AG10803 (cell line): ENCODE measurements at places on chromosomes 12 and 14.

- DNase-seq: no peak
Observed at GRCh38 chr12:107369679-107370078, 276.3 kb upstream of the CRY1 start.

- no peak for DNase-seq
Observed at GRCh38 chr14:59601056-59601455, 24.4 kb upstream of the CCDC175 start.

GRCh38 chr14:87934185-87934584, 58.8 kb downstream of the GALC start:
- no peak for DNase-seq

- no peak for DNase-seq
Observed at GRCh38 chr14:30462358-30462757, 96.6 kb upstream of the G2E3 start.

DNA sequence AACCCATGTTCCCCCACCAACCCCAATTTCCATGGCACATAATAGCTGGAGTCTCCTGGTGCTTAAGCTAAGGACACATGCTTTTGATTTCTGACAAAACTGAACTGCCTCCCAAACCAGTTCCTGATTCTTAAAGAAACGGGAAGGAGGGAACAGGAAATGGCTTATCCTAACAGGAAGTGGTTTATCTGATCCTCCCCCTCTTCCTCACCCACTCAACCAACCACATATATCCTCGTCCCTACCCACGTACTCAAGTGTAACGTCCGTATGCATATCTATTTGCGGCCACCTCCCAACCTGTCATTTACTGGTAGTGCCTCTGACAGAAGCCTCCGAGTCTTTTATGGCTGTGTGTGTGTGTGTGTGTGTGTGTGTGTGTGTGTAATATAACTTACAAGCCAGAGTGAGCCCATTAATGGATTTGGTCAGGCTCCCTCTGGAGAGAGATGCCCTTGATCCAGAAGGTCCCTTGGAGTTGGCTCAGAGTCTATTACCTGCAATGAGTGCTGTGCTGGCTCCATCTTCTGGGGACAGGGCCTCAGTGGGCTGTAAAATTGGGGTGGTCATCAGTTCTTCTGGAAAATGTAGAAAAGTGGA, 7.7 kb downstream of the DAZAP2 start:
- peak; percentile 60 for DNase-seq

DNA sequence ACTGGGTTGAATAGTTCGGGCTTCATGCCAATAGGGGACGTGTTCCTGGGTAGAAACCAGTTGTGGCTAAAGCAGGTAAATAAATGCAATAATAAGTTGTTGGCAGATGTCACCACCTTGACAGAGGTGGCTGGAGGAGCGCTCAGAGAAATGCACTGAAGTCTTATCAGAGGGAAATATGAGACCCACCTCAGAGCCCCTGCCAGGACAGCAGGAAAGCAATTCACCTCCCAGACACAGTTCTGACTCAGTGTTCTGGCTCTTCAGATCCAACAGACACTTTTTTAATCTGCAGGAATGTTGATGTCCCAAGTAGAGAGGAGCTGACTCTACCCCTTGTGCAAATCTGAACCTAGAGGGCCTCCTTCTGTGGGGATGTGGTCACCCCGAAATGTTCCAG, 687.1 kb upstream of the FBXO33 start:
- no peak for DNase-seq

GRCh38 chr12:5688226-5688625, 256.3 kb downstream of the NTF3 start:
- no peak for DNase-seq

- DNase-seq: peak; percentile 89
Observed at GRCh38 chr14:50225067-50225973, 6.1 kb downstream of the SOS2 start.

DNA sequence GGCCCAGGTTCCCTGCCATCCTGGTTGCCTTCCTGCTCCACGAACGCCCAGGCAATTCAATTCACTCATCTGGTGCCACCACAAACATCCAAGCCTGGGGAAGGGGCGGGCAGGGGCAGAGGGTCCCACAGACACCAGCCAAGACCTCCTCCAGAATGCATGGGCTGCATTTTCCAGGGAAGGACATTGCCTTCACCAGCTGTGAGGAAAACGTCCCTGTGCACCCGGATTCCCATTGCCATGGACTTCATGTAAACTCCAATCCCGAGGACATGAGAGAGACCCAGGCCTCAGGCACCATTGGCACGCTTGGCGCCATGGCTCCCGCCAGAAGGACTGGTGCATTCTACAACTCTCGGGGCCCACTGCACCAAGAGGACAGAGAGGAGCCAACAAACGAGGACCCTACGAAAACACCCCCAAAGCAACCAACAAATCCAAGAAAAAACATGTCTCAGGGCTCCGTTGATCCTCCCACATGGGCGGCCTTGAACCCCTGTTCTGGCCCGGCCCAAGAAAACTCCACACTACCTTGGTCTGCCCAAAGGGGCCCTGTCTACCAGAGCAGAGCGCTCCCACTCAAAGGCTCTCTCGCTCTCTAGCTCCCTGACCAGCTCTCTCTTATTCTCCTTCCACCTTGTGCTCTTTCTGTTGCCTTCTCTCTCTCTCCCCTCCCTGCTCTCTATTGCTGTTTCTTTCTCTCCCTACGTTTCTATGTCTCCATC, 183.9 kb downstream of the ALG10 start:
- DNase-seq: no peak

- no peak for DNase-seq
Observed at GRCh38 chr12:42091769-42092168, 52.9 kb downstream of the GXYLT1 start.

DNA sequence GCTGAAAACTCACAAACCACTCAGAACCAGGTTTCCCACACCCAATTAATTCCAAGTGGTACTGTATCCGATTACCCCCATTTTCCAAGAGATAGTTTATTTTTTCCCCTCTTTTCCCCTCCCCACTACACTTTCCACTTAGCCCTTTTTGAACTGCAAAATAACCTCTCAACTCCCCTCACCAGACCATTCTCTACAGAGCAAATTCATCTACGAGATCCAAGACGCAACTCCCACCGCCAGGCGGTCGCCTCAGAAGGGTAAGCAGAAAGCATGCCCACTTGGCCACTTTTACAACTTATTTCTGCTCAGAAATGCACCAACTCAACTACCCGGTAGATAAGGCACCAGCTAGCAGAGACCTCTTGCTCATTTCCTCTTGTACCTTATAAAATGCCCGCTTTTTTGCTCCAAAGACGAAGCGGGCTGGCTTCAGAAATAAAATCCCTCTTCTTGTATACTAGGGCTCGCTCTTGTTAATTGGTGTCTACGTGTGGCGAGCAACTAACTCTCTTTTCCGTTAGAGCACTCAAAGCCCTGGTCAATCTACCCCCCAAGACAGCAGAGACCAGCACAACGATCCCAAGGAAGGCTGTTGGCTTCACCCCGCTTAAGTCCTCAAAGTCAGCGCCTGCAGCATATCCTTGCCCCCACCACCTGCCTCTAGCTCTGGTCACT, 910 bp upstream of the SRP54 start:
- DNase-seq: no peak

- no peak for DNase-seq
Observed at GRCh38 chr14:51365241-51365965, 125.4 kb downstream of the TMX1 start.

- peak; percentile 98 for DNase-seq
Observed at GRCh38 chr12:12819752-12820311, 6.7 kb downstream of the DDX47 start.

- DNase-seq: no peak
Observed at GRCh38 chr14:105878125-105878524, 351.7 kb downstream of the TMEM121 start.

- no peak for DNase-seq
Observed at GRCh38 chr12:75592638-75593335, 81.4 kb upstream of the KRR1 start.

- no peak for DNase-seq
Observed at GRCh38 chr12:131010396-131011131, 56.9 kb downstream of the ADGRD1 start.

- no peak for DNase-seq
Observed at GRCh38 chr14:97359341-97359740, 562.2 kb downstream of the VRK1 start.

- DNase-seq: no peak
Observed at GRCh38 chr12:32567296-32567674, 111.8 kb upstream of the DNM1L start.

- peak; percentile 33 for DNase-seq
Observed at GRCh38 chr12:65334521-65334920, 56.0 kb downstream of the MSRB3 start.

- no peak for DNase-seq
Observed at GRCh38 chr12:75528692-75529091, 17.3 kb upstream of the KRR1 start.

DNA sequence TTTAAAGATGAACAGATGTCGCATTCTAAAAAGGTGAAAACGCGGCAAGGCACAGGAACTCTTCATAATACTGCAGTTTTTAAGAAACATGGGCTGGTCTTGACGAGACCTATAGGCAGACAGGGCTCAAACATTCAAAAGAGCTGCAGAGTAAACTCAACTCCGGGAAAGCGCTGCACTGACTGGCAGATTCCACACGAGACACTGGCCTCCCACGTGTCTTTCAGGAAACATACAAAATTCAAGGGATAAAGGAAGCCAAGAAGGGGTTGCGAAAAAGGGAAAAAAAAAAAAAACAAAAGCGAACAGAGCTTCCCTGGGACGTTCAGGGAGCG, 614 bp upstream of the ARF6 start:
- DNase-seq: peak; percentile 84

GRCh38 chr14:94571395-94571794, 9.8 kb upstream of the SERPINA5 start:
- DNase-seq: no peak

DNA sequence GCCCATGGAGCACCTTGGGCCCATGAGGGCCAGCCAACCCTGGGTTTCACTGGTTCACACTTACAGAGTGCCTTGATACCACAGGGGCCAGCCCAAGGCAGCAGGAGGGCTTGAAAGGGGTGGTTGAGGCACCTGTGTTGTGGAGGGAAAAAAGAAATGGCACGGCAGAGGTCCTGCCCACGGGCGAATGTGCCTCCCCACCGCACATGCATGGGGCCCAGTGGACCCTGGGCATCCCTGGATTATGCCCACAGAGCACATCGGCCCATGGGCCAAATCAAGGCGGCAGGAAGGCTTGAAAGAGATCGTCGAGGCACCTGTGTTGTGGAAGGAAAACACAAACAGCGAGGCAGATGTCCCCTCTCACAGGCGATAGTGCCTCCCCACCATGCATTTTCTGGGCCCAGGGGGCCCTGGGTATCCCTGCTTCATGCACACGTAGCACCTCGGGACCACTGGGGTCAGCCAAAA, 378.1 kb downstream of the ALG10 start:
- DNase-seq: no peak

GRCh38 chr14:71527838-71528237, 404.4 kb upstream of the RGS6 start:
- no peak for DNase-seq

DNA sequence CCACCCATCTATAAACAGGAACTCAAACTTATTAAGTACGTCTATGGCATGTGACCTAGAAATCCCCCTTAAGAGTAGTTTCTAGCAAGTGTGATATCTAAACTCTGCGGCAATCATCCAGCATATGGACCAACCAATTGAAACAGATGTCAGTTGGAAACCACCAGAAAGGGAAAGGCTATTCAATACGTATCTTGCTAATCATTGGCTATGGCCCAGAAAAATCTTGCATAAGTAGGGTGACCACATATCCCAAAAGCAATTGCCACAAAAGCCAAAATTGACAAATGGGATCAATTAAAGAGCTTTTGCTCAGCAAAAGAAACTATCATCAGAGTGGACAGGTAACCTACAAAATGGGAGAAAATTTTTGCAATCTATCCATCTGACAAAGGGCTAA, 24.2 kb downstream of the SYNJ2BP start:
- peak; percentile 28 for DNase-seq

- DNase-seq: peak; percentile 88
Observed at GRCh38 chr12:107436376-107436775, 249.2 kb upstream of the PWP1 start.

DNA sequence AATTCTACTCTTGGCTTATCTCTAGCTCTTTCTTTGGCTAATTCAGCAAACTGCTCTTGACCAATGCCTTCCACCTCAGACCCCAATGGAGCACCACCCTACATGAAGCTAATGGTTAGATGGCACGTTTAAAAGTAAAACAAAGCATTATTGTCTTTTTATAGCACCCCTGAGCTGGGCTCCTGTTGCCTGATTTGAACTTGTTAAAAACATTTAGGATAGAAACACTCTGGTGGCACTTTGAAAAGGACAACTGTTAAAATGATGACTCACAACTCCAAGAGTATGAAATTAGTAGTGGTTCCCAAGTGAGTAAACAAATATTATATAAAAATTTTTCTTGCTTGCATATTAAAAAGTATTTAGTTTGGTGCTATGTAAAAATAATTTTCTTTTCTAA, 299.6 kb upstream of the DCN start:
- DNase-seq: no peak

GRCh38 chr12:80217011-80217535, 117.7 kb downstream of the OTOGL start:
- no peak for DNase-seq

GRCh38 chr12:47882781-47883546, 21.8 kb downstream of the VDR start:
- DNase-seq: no peak

- no peak for DNase-seq
Observed at GRCh38 chr12:56718149-56718548, 7.0 kb downstream of the NACA start.

DNA sequence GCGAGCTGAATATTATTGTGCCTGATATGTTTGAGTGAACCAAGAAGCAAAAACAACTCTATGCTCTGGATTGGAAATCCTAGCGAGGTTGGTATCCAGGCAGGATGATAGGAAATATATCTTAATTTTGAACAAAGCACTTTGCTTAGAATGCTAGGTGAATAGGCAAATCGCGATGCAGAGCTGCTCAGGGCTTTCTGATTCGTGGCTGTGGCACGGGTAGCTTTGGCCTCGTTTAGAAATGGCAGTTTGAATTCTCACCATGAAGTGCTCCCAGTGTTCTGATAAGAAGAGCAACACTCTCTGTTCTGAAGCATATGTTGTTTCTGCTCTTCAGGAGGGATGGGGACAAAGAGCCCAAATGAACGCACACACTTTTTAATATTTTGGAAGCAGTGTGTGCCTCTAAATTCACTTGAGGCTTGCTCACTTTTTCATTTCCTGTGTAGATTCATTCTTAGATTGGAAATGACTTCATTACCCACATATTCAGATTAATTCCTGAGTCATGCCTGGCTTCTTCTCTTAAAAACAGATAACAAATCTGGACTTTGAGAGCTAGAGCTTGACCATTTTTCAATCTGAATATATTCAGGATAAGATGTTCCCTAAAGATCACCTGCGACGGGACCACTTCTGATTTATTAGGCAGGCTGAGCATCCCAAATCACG, 200.9 kb downstream of the RPAP3 start:
- DNase-seq: peak; percentile 69
